ENCODE measurements at places on chromosomes 6 and 20.

- no peak for DNase-seq
These were observed 981 bp upstream of the TNF start for GRCh38 chr6:31574106-31575061.

DNA sequence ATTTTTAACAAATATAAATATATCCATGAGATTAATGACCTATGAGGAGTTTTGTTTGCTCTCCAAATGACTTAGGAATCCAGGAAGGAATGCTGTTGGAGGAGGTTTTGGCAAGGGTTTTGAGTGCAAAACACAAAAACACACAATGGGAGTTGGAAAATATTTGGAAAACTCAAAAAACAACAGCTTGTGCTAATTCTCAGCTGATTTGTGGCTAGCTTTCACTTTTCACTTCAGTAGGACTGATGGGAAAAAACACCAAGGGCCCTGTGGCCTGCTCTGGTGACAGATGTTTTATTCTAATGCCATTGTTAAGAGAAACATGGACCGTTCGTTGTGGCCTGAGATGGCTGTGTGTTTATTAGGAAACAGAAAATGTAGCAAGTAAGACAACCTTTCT is 113.9 kb downstream of the ALDH8A1 start:
- peak; percentile 61 for DNase-seq

GRCh38 chr6:14966096-14966905 is 279.6 kb upstream of the JARID2 start:
- DNase-seq = peak; percentile 37

GRCh38 chr6:111050261-111051023 is 36.9 kb upstream of the SLC16A10 start:
- no peak for DNase-seq

DNA sequence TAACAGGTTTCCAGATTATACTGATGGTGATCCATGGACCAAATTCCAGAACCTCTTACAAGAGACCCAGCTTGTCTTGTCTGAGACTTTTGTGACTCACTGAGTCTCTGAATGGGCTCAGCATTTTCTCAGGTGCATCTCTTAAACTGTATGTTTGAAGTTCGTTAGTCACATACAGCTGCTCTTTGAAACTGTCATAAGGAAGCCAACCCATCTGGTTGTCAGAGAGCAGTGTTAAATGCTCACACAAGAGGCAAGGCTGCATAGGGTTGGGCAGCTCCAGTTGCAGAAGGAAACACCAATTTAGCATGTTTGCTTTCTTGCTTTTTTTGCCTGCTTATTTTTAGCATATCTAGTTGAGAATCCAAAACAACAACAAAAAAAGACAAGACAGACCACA is 47.1 kb downstream of the TRIM27 start:
- DNase-seq = no peak

GRCh38 chr6:81816380-81816779 is 63.9 kb upstream of the TENT5A start:
- no peak for DNase-seq

Measured in EH (cell line).